Activated naive CD4-positive, alpha-beta T cell treated with anti-CD3 and anti-CD28 coated beads for 36 hours (primary cell): ENCODE measurements at places on chromosomes 2 and 18. TPM values are rescaled to one million over a fixed set of nuclear protein-coding genes. Genes with fewer than 3 reads are reported as not detected.

DNA sequence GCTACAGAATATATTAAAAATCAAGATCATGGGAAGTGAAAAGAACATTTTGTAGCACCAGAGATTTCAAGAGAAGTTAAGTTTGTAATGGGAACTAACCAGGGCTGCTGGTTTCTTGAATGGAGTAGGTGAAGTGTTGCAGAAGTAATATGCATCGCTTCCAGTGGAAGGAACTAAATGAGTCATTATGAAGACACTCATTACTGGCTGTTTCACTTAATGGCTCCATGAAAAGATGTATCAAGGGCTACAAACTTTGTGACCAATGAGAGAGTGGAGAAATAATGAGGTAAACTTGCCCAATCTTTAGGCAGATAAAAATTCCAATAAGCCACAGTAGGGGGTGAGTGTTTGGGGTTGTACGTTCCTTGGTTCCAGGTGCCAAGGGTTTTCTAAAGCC is 380.4 kb upstream of the POU3F3 start:
- DNase-seq: no peak

DNA sequence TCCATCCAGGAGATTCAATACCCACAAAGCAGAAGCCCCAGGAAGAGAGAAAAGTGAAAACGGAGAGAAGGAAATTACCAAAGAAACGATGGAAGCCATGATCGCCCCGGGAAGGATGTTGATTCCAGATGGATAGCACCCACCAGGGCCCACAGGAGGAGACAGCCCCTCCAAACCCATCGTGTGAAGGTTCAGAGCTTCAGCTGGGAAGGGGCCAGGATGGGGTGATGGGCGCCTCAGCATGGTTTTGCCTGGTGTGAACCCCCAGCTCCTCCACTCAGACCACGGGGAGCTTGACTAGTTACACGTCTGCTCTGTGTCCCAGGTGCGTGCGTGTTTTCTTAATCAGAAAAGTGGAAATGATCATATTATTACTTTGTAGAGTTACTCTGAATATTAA is 264.5 kb downstream of the EIPR1 start:
- DNase-seq: no peak

- DNase-seq: no peak
These were observed 192.1 kb downstream of the MGAT5 start for GRCh38 chr2:134445985-134446382.

DNA sequence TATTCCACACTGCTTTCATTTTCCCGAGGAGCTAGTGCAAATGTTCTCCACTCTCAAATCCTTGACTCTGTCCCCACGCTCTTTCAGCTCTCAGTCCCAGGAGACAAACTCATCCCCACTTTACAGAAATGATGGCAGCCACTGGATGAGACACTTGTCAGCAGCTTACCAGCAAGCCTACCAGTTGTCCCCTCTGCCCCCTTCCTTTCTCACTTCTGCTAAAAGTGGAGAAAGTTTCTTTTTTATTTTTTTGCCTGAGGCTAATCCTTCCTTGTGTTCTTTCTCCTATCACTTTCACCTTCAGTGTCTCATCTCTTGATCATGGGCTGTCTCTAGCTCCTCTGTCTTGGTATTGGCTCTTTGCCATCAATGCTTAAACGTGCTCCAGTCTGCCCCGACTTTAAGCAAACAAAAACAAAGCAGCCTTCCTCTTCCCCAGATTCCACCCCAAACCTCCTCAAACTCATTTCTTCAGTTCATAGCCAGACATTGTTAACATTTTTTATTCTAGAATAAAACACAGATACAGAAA is 64.5 kb downstream of the TTC32 start:
- no peak for DNase-seq

EVX2 gene
- total RNA-seq: not detected

DNA sequence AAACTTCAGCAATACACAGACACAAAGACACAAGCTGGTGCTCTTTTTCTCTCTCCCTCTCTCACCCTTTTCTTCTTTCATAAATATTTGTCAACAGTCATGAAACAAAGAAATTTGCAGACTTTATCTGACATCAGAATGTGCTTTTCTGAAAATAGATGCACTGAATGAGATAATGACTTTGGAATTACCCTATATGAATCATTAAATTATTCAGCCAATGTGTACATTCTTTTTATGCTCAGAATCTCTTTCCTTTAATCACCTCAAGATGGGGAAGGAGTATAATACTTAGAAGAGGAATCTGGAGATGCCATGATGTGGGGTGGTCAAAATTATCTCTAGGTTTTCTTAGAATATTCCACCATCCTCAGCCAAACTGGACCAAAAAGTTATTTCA is 289.9 kb downstream of the LRRTM1 start:
- no peak for DNase-seq

- DNase-seq: no peak
These were observed 359.3 kb downstream of the IRS1 start for GRCh38 chr2:226440127-226440918.

PRLH gene
- not detected for total RNA-seq

ANKRD36 gene
- total RNA-seq: 23.0 TPM

DNA sequence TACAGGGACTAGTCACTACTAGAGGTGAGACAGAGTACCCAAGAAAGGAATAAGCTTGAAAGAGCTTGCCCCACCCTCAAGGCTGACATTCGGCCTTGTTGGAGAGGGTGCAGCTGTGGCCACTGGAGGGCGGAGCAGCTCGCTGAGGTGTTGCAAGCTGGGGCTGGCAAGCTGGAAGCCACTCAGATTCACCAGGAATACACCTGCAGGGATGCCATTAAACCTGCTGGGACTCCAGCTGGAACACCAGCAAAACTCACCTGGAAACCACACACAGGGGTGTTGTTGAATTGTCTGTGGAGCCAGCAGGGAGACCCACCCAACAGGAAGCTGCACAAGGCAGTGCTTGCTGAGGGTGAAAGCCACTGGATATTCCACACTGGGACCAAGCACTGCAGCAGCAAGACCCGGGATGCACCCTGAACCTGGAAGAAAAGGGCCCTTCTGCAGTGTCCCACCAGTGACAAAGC is 26.1 kb downstream of the KCTD18 start:
- peak; percentile 67 for DNase-seq

DNA sequence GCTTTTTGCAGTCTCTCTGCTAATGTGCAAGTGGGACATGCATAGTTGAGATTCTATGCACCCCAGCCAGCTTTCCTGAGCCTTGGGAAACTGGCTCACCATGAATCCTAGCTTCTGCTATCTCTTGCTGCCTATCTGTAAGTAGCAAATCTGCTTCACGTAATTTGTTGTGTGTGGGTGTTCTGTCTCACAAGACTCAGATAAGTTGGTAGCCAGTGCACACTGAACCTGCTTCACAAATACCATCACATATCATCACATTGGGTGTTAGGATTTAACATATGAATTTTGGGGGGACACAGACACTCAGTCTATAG is 13.9 kb upstream of the VRK2 start:
- no peak for DNase-seq

- DNase-seq: no peak
These were observed 33.2 kb upstream of the FHOD3 start for GRCh38 chr18:36264283-36264682.

- peak; percentile 59 for DNase-seq
These were observed 156.4 kb downstream of the DSEL start for GRCh38 chr18:67359873-67360838.

GBX2 gene
- not detected for total RNA-seq

- peak; percentile 84 for DNase-seq
These were observed 2.1 kb upstream of the PCBP1 start for GRCh38 chr2:70084973-70085710.

- no peak for DNase-seq
These were observed 17.1 kb downstream of the HS6ST1 start for GRCh38 chr2:128301501-128301966.

DCDC2C gene
- not detected for total RNA-seq

EFHD1 gene
- 2.0 TPM for total RNA-seq

DNA sequence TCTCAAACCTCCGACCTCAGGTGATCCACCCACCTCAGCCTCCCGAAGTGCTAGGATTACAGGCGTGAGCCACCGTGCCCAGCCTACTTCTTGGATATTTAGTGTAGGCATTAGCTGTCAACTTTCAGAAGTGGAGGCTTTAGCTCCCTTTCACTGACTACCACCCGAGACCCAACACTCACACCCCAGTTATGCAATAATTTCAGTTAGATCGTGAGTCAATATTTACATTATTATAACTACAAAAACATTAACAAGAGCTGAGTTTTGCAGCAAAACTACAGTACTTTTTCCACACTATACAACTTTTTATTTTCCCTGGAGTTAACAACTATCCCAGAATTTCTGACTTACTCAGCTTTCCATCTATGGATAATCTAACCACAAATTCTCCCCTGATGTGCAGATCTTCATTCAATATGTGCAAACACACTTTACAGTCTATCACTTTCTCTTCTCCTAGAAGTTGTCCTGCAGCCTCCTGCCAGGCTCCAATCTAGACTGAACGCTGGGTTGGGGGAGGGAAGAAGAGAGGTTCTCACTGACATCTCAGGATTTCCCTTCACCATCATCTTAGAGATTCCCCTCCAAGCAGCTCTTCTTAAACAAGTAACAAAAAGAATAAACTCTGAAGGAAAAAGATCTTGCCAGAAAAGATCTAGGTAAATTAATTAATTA is 10.1 kb downstream of the TBC1D8 start:
- no peak for DNase-seq

GRCh38 chr2:85669549-85669948 is 1.6 kb upstream of the SFTPB start:
- DNase-seq: no peak

- DNase-seq: no peak
These were observed 1118.8 kb upstream of the ZEB2 start for GRCh38 chr2:145638675-145639074.

GRCh38 chr2:230205034-230205433 is 14.8 kb downstream of the SP110 start:
- DNase-seq: no peak

DNA sequence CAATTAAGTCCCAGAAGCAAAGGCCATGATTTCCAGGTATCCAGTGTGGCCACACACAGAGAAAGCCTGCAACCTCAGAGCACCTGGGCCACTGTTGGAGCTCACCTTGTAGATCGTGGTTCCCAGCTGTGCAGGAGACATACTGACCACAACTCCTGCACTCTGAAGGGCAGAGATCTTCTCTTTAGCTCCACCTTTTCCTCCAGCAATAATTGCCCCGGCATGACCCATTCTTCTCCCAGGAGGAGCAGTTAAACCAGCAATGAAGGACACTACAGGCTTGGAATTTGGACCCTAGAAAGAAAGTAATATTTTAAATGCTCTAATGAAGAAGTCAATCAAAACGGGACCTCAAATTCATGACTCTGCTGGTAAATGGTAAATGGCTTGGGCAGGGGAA is 33.8 kb downstream of the SUCLG1 start:
- DNase-seq: no peak

DNA sequence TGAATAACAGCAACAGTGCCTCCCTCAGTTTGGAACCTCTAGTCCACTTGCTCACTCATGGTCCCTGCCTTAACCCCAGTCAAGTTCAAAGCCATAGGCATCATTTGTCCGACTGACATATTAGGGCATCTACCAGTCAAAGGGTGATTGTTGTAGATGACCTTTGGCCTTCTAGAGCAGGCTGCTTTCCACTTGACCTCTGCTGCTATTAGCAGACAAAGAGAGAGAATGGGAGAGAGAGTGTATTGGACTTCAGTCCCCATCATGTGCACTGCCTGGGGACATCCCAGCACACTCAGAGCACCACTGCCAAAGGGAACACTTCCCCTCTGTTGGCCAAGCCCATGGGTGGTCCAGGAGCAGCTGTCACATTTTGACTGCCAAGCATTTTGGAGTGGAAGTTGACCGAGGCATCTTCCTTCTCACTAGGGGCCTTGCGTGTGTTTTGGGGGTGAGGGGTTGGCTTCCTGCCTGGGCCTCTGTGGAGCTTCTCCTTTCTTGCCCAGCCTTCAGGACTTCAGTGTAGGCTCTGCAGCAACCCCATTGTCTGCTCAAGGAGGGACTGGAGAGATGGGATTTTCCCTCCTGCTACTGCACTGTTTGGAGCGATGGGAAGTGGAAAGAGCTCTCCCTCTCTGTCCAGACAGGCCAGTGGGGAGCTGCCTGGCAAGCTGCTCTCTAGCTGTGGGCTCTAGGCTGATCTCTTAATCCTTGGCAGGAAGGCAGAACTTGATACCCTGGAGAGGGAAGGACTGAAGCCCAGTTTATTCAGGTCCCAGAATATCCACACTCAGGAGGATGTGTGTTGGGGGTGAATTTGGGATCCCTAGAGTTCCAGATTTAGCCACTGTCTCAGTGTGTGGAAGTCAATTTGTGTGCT is 68.1 kb downstream of the TMEM247 start:
- DNase-seq: no peak

DNA sequence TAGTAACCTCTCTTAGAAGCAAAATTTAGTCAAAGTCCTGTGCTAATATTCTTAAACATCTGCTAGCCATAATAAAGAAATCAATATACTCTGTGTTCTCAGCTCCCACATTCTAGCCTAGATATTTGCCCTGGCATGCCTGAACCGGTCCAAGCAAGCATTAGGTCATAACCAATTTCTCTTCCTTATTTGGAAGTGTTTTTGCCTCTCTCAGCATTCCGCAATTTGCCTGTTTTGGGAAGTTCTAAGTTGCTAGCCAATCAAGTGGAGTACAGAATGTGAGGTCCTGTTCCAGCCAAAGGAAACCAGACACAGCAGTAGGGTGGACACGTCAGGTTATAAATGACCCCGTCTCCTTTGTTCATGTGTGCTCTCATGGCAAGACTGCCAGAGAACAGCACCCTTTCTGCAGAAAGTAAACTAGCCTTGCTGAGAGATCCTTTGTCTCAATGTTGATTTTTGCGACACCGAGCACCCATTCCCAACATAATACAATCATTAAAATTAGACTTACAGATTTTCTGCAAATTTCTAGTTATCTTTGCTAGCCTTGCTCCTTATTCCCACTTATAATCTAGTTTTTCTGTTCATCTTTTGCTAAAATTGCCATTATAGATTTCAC is 13.0 kb upstream of the SULT1C4 start:
- no peak for DNase-seq

SEC11C gene
- total RNA-seq: 46.7 TPM

DNA sequence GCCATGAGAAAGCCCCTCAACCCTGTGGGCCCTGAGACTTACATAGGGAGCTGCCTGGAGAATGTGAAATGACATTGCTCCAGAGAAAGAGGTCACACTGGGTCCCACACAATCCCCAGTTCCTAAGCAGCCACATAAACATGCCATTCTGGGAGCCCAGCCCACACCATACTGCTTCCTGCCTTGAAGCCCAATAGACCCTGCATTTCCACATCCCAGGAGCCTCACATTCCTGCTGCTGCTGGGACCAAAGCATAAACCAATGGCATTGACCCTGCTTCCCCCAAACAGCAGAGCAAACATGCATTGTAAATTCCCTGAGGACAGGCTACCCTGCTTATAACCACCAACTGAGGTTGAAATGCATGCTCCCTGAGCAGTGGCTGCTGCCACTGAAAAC is 1117.6 kb upstream of the SLC39A10 start:
- no peak for DNase-seq

- DNase-seq: no peak
These were observed 4.3 kb downstream of the COLEC11 start for GRCh38 chr2:3598912-3599854.
